ENCODE measurements at places on chromosomes 7 and 10. TPM values are rescaled to one million over a fixed set of nuclear protein-coding genes. Genes with fewer than 3 reads are reported as not detected.

The HOXA5 gene
- 23.9 TPM for total RNA-seq

DNA sequence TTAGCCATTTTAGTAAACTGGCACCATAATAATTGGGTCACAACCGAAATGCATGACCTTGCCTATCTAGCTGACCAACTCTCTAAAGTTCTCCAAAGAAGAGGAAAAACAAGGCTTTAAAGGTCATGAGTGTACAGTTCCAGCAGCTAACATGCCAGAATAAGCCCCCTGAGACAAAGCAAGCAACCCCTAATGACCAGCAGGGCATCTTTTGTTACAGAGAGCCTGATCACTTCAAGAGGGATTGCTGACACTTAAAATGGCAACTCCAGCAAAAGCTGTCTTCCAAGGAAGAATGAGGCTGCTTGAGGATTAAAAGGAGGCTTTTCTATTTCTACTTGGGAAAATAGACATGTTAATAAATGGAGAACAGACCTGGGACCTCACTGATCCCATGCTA, 213.6 kb downstream of the CDC14C start:
- H3K4me3 ChIP-seq = no peak overlapping the region
- DNase-seq = no peak
- no peaks in the 10 kb centered on the region for H3K4me1 ChIP-seq
- H3K27ac ChIP-seq = no peak overlapping the region
- H3K27me3 ChIP-seq = no peaks in the 10 kb centered on the region

The NYAP1 gene
- total RNA-seq = 0.28 TPM

- H3K27me3 ChIP-seq = no peaks in the 10 kb centered on the region
- DNase-seq = no peak
- H3K36me3 ChIP-seq = no peaks in the 10 kb centered on the region
- no peak overlapping the region for H3K27ac ChIP-seq
Observed at GRCh38 chr10:107450056-107450455, 285.6 kb upstream of the SORCS1 start.

The ERLIN1 gene
- 33.9 TPM for total RNA-seq

- H3K27me3 ChIP-seq = no peaks in the 10 kb centered on the region
- no peaks in the 10 kb centered on the region for H3K36me3 ChIP-seq
- H3K4me1 ChIP-seq = no peaks in the 10 kb centered on the region
- H3K27ac ChIP-seq = no peak overlapping the region
- no peak for DNase-seq
Observed at GRCh38 chr10:104899779-104900178, 258.7 kb downstream of the SORCS3 start.

The CPVL gene
- not detected for total RNA-seq

DNA sequence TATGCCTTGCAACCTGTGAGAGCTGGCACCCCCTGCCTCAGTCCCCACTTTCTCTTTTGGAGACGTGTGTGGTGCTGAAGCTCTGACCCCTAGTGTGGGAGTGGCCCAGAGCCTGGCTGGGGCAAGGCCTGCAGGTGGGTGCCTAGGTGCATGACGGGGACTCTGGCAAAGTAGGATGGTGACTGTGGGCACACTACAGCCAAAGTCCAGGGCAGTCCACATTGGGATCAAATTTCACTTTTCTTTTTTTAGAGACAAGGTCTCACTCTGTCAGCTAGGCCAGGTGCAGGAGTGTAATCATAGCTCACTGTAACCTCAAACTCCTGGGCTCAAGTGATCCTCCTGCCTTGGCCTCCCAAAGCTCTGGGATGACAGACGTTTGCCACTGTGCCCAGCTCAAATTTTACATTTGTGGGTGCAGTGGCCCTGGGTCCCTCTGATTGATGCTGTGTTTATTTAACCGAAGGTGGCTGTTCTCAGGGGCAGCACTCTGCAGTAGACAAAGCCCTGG, 52.3 kb downstream of the NEURL1 start:
- no peaks in the 10 kb centered on the region for H3K36me3 ChIP-seq
- no peak overlapping the region for H3K4me3 ChIP-seq
- no peak overlapping the region for H3K27ac ChIP-seq
- no peak for DNase-seq

The GJD4 gene
- total RNA-seq = not detected

The TMEM130 gene
- total RNA-seq = 1.1 TPM

The PIK3AP1 gene
- total RNA-seq = under 0.01 TPM

DNA sequence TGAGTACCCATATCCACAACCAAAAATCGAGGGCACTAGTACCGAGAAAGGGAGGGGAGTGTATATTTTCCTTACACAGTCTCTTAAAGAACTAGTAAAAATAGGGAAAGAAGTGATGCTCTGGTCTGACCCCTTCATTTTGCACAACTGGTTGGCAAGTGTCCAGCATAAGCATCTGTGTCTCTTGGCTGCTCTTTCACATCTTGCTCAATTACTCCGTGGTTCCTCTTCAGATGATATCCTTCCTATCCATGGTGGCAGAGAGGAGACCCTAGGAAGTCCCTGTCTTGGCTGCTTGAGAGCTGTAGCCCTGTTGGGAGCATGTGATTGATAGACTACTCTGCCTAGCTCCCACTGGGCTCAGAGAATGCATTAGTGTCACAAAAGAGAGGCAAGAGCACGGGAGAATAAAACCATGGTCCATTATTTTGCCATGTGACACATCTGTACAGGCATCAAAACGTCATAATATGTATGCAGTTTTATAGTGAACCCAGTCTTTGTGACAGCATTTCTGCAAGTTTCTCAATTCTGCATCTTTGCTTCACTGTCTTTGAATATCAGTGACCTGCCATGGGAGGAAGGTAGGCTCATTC, 111.8 kb upstream of the ANKRD1 start:
- H3K36me3 ChIP-seq = no peaks in the 10 kb centered on the region
- no peak overlapping the region for H3K27ac ChIP-seq
- H3K4me3 ChIP-seq = no peak overlapping the region
- H3K27me3 ChIP-seq = peaks cover 2% of the 10 kb centered on the region
- DNase-seq = peak; percentile 22

The TMEM236 gene
- total RNA-seq = not detected

The FFAR4 gene
- not detected for total RNA-seq

The PILRA gene
- total RNA-seq = not detected

- H3K4me1 ChIP-seq = no peaks in the 10 kb centered on the region
- no peak overlapping the region for H3K4me3 ChIP-seq
- H3K36me3 ChIP-seq = no peaks in the 10 kb centered on the region
Observed at GRCh38 chr7:112610636-112611035, 129.8 kb downstream of the LSMEM1 start.
